Stimulated activated CD4-positive, alpha-beta T cell treated with anti-CD3 and anti-CD28 coated beads, TNF-alpha, amount 100 ng/mL, for 48 hours (primary cell): ENCODE measurements at places on chromosomes 2 and 18.
A peak's percentile ranks its signal among the peaks of the same experiment; 100 is the strongest.

DNA sequence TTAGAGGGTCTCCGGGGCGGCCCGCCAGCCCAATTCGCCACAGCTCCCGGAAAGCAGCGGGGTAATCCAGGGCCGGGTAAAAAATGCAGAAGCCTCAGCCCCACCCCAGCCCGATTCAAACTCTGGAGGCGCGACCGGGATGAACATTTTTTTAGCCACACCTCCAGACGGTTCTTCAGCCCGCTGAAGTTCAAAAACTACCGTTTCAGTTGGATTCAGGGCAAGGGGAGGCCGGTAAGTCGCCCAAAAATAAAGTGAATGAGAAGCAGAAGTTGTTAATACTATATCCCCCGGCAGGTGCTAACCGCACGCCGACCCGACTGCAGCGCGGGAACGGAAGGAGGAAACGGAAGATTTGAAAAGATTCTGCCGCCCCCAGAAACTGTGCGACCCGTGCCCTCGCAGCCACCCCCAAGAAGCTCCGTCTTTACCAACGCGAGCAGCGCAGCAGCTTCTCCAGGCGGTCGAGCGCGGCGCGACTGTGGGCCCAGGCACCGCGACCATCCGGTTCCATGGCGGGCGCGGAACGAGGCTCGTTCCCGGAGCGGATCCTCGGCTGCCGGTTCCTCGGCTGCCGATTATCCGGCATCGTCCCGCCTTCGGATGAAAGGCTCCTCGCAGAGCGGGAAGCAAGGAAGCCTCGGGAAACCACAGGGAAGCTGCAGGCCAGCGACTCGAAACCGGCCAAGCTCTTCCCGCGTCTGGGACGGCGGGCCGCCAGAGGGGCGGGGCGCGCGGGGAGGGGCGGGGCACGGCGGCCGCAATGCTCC is at the start of gene BARD1:
Gene BARD1, minus strand, starts transcription at position 703 of the 770 bp plus-strand sequence. Its CDS starts 114 bp downstream, at position 589.
- peak; percentile 32 for DNase-seq

- no peak for DNase-seq
Observed at GRCh38 chr18:73674125-73674865, 473.3 kb downstream of the FBXO15 start.

DNA sequence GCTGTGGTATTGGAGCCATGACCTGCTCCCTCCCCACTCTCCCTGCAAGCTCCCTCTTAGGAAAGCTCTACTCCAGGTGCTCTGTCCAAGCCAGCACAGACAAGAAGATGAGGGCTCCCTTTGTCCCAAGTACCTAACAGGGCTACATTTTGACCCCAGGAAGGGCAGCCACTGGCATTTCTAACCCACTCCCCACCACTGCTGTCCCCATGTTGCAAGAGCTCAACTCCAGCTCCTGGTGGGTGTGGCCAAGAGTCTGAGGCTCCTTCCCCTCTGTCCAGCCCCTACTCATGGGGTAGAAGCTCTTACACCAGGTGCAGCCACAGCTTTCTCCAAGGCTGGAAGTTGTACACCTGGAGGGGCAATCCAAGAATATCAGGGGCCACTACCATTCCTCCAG is 127.0 kb upstream of the NPAS2 start:
- no peak for DNase-seq

GRCh38 chr2:26506279-26506678 is 28.4 kb upstream of the OTOF start:
- no peak for DNase-seq

DNA sequence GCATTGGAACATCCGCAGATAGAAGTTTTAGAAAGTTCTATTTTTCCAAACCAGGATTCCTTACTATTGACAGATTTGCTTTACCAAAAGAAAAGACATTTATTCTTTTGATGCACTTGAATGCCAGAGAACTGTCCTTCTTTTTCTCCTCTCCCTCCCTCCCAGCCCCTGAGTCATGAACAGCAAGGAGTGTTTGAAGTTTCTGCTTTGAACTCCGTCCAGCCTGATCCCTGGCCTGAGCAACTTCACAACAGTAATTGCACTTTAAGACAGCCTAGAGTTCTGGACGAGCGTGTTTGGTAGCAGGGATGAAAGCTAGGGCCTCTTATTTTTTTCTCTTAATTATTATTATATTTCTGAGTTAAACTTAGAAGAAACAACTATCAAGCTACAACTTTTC is 33.6 kb downstream of the APCDD1 start:
- no peak for DNase-seq

- no peak for DNase-seq
Observed at GRCh38 chr18:12449051-12449785, 41.5 kb downstream of the PRELID3A start.

DNA sequence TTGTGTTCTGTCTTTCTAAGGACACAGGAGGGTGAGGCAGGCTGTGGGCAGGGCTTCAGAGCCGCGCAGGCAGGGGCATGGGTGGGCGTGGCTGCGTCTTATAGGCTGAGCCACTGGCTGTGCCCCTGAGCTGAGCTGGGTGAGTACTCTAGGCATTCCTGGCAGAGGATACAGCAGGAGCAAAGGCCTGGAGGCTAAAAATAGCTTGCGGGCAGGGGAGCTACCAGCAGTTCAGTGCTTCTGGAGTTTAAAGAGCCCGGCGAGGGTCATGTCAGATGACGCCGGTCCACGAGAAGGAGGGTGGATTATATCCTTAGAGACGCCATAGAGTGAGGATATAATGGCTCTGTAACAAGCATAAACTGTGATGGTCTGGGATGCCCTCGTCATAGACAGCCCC is 31.5 kb upstream of the PDIA6 start:
- DNase-seq: no peak

GRCh38 chr2:146457221-146457620 is 1387.6 kb upstream of the ACVR2A start:
- DNase-seq: no peak
